Gastroesophageal sphincter (tissue), 4 donors: ENCODE measurements at places on chromosomes 6 and 20.

- no peak for ATAC-seq
These were observed 175.7 kb upstream of the SULF2 start for GRCh38 chr20:47960769-47961541.

DNA sequence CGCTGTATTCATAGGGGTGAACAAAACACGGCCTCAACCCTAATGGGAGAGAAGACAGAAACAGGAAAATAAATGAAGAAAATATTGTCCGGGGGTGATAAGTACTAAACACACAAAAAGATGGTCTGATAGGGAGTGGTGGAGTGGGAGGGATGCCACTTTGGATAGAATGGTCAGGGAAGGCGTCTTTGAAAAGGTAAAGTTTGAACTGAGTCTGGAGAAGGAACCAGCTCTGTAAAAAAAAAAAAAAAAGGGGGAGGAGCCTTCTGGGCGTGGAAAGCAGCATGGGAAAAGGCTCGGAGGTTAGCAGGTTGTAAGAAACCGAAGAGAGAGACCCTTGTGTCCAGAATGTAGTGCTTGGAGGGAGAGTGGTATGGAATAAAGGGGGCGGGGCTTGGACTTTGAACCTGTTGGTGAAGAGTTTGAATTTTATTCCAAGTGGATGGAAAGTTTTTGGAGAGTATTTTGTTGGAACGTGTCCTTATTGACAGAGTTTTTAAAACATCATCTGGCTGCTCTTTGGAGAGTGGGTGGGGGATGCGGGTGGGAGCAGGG lies 1.8 kb downstream of the CHMP4B start:
- no peak for ATAC-seq

DNA sequence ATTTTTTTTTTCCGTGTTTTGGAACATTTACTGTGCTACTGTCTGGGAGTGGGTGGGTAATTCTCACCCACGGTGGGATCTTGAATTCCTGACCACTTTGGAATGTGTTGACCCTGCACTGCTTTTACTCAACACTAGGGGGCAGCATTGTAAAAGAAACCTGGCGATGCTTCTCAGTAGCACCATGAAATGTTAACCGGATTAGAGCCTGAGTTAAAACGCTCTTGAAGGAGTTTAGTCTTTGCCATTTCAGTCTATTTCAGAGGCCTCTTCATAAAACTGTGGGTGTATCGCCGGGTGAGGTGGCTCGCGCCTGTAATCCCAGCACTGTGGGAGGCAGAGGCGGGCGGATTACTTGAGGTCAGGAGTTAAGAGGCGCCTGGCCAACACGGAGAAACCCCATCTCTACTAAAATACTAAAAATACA lies 114.4 kb upstream of the PRND start:
- peak; percentile 79 for ATAC-seq

GRCh38 chr6:90730151-90730673 lies 143.3 kb upstream of the MAP3K7 start:
- ATAC-seq: no peak

DNA sequence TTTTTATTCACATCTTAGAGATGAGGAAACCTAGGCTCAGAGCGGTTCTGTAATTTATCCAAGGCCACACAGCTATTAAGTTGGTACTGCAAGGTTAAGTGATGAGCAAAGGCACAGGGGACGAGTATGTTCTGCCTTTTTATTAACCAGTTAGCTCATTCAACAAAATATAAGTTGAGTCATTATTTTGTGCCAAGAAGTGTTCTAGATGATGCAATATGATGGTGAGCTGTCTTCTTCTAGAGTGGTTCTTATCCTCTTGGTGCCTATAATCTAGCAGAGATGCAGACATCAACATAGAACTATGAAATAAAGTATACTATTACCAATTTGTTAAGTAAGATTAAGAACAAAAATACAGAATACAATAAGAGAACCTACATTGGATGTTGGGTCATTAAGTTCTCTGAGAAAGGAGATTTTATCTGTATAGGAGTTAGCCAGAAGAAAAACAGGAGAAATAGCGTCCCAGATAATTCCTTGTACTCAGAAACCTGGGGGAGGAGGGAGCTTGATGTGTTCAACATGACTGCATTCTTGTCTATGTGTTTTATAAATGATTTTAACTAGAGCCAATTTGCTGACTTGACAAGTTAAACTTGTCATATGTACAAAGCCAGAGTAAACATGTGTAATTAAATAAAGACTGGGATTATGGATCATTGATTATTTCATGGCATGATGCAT lies 122.3 kb downstream of the TBXT start:
- no peak for ATAC-seq

GRCh38 chr6:136609873-136610706 lies 59.9 kb upstream of the MAP7 start:
- peak; percentile 95 for ATAC-seq

GRCh38 chr6:144417681-144418080 lies 132.5 kb downstream of the UTRN start:
- no peak for ATAC-seq

GRCh38 chr6:5337573-5337972 lies 76.3 kb downstream of the FARS2 start:
- ATAC-seq: no peak

- no peak for ATAC-seq
These were observed 518.0 kb upstream of the SLC35B3 start for GRCh38 chr6:8953310-8953709.

- ATAC-seq: no peak
These were observed 57.8 kb downstream of the SLC22A23 start for GRCh38 chr6:3398755-3399696.

GRCh38 chr6:127515794-127516661 lies 3.1 kb downstream of the MTCL3 start:
- peak; percentile 80 for ATAC-seq

DNA sequence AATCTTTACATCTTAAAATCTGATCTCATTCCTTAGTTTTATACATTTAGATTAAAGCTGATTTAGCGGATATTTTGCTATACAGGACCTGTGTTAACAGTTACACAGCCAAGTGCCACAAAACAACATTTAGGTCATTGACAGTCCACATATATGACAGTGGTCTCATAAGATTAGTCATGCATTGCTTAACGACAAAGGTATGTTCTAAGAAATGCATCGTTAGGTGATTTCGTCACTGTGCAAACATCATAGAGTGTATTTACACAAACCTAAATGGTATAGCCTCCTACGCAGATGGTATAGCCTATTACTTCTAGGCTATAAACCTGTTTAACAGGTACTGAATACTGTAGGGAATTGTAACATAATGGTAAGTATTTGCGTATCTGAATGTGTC lies 21.6 kb downstream of the ADGRG6 start:
- no peak for ATAC-seq

DNA sequence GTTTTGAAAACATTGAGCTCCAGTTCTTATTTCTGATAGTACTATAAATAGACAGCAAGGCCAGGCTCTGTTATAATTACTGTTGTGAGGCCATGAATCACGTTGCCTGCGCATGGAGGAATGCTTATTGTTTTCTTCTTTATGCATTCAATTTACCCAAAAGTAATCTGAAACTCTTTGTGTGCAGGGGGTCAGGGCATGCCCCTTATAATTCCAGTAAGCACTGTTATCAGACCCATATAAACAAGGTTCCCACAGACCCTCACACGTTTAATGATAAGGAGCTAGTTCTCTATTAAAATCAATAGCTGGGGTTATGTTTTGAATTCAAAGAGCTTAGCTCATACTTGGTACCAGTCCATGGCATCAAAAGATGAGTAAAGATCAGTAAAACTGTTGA lies 174.8 kb upstream of the ARG1 start:
- no peak for ATAC-seq

DNA sequence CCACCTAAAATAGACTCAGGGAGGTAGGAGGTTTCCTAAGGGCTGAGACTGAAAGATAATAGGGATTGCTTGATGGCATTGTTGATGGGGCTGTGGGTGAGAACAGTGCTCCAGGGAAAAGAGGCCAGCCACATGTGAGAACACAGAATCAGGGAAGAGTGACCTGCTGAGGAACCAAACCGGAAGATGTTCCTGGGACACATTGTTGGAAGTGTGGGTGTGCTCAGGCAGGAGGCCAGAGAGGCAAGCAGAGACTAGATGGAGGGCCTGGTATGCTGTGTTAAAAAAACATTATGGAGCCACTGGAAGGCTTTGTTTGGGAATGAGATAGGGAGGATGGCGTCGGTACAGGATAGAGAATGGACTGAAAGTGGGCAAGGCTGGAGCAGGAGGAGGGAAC lies 23.3 kb downstream of the RNF144B start:
- ATAC-seq: no peak

- no peak for ATAC-seq
These were observed 915 bp downstream of the PRRC2A start for GRCh38 chr6:31621320-31621939.

DNA sequence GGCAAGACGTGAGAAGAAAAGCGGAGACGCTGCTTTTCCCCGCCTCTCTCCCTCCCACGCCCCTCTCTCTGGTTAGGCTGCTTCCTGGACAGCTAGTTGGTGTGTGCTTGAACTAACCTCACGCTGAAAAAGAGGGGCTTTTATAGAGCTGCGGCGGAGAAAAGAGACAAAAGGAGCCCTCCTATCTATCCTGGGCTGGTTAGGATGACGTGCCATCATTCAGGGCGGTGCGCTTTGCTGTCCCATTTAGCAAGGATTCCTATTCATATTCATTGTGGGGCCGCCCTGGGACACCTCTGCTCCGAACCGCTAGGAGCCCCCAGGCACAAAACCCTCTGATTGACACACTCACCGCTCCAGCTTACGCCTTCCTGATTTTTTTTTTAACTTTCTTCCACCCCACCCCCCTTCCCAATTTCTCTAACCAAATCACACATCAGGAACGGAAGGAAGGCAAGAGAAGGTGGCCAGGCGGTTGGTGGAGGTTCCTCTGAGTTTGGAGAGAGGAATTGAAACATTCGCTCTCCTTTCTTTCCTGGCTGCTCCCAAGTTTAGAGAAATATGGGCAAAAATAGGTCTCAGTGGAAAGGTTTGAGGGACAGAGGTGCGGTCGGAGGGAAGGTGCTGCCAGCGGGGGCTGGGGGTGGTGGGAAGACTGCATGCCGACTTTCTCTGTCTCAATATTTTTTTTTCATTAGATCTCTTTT lies at the start of gene OLIG3:
TSS of gene OLIG3 (minus strand) at position 114 of the 707 bp plus-strand sequence. CDS start 224 bp downstream, outside the sequence.
- ATAC-seq: no peak
